ENCODE measurements at places on chromosomes 3 and 15.

GRCh38 chr3:69901802-69902201 lies 97.7 kb upstream of the SAMMSON start:
- DNase-seq, result no peak

DNA sequence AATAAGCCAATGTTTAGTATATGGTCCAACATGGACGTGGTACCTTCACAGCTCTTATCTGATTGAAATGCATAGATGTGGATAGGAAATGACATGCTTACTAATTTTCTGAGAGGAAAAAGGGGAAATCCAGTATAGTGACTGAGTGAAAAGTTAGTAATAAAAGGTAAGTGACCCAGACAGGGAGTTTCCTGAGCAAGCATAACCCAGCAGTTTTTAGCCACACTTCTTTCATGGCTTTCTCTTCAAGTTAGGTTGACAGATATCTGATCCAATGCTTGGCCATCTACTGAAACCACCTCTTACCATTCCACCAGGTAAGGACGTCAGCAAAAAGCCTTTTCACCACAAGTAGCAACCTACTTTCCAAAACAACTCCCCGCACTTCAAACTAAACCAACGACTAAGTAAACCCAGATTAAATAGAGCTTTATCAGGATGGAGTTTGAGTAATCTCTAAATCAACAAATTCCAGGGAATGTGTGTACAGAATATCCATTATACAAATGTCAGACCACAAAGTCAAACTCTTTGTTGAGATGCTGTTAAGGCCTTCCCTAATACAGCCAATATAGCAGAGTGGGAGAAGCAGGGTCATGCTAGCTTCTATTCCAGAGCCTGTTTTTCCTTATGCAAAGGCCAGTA lies 329.7 kb downstream of the RORA start:
- no peak for DNase-seq

- DNase-seq, result no peak
Measured at GRCh38 chr15:95922431-95922830, 408.1 kb upstream of the NR2F2 start.

DNA sequence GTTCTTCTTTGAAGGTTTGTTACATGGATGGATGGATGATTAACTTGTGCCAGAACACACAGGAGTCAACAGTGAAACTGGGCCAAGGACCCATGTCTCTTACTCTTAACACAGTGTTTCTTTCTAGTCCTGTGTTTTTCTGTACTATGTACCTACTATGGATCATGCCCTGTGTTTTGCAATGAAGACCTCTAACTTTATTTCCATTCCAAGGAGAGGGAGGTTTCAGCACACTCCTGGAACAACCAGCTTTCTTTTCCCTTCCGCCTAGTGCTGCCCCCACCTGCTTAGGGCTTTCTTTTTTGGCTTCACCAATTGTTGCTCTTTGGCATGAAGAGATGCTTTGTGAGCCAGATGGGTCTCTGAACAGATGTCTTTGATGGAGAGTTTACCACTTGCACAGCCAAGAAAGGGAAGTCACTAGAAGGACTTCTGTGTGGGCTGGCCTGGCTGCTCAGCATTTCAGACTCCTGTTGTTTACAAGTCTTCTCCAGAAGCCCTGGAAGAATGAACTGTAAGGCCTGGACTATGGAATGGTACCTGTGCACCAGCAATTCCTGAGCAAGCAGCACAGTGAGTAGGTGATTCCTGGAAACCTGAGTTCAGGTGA lies 44.5 kb downstream of the SNAPC5 start:
- DNase-seq, result no peak

DNA sequence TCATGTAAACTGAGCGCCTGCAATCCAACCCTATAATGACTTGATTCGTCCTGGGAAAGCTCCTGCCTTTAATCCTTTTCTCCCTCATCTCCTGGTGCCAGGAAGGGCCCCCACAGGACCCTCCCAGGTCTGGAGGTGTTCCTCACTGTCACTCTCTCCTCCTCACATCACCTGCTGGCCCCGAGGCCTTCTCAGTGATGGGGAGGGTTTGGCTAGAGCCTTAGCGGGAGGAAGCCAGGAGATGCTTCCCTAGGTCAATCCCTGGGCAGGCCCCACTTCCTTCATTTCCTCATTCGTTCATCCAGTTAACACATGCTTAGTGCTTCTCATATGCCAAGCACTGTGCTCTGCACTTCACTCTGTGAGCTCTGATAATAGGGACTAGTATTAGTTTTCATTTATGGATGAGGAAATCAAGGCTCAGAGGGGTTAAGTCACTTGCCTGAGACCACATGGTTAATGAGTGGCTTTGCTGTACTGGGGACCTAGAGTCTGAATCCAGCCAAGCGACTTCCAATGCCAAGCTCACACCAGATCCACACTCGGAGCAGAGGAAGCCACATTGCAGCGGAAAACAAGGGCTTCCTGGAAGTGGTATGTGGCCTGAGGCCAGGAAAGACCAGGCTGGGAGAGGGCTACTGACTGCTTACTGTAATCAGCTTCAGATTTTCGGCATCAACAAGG lies 50.3 kb upstream of the CHRNB4 start:
- no peak for DNase-seq

- DNase-seq, result no peak
Measured at GRCh38 chr3:38998086-38998485, 53.7 kb downstream of the SCN11A start.

GRCh38 chr3:137325170-137325569 lies 367.4 kb downstream of the IL20RB start:
- no peak for DNase-seq

- DNase-seq, result no peak
Measured at GRCh38 chr3:114498539-114499370, 204.9 kb downstream of the TIGIT start.
